SK-N-SH (cell line): ENCODE measurements at places on chromosomes 7 and 10.

DNA sequence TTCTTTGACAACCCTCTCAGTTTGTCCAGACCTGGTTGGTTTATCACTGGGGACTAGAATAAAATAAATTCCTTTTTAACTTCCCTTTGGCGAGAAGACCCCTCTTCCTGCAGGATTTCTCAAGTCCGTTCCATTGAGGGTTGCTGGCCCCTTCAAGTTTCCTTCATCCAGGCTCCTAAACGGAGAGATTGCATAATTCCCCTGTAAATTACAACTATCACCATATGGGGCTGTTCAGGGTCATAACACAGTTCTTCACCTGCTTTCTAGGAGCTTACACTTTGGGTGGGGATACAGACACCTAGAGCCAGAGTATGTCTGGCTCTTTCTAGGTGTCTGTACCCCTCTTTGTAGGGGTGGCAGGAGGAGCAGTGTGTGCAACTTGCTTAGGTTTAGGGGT is 3.3 kb upstream of the COPS6 start:
- DNase-seq = no peak

DNA sequence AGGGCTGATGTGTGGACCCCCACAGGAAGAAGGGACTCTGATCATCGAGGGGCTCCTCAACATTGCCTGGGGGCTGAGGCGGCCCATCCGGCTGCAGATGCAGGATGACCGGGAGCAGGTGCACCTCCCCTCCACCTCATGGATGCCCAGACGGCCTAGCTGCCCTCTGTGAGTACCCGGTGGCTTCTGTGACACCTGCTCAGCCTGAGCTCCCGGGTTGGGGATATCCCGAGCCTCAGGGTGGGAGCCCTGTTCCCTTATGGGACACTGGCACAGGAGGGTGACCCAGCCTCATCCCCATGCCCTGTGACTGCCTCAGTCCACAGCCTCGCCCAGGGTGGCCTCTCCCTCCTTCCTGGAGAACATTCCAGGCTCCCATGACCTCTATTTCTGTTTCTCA is 3.9 kb upstream of the DEPP1 start:
- no peak for DNase-seq

DNA sequence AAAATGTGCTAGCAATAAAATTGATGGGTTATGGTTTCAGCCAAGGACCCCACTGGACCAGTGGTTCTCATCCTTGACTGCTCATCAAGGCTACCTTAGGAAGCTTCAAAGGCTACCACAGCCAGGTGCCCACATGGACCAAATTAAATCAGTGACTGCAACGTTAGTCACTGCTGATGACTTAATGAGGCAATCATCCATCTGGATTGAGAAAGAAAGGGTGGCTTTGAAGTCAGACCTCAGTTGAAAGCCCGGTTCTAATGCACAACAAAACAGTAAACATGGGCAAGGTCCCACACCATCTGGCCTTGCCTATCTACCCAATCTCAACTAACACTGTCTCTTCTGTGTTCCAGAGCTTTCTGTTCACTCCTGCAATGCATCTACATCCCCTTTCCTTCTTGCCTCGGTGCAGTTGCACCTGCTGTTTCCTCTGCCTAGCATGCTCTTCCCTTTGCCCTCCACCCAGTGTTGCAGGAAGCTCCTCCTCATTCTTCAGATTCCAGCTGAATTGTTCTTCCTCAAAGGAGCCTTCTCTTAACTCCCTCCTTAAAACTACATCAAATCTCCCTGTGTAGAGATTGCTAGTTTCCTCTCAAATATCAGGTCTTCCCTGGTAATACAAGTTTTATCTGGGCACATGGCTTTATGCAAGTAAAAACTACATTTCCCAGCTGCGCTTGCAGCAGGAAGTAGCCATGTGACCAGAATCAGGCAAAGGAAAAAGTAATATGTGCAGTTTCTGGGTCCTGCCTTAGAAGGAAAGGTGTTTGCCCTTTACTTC is 10.3 kb upstream of the KCNK18 start:
- no peak for DNase-seq

- no peak for DNase-seq
Observed at GRCh38 chr7:158166386-158167340, 421.0 kb downstream of the PTPRN2 start.

DNA sequence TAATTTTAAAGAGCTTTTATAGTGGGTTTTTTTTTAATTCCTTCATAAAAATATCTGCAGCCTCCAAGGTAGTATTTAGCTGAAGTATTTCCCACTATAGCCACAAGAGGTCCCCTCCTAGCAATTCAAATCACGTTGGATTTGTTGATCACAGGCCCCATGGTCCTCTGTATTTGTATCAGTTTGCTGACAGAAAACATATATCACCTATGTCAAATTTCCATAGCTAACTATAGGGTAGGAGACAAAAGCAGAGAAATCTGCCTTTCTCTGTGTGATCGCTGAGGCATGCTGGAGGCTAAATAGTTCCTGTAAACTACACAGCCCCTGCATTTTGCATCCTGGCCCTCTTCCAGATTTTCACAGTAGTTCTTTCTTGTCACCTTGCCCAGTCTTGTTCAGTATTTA is 1.7 kb upstream of the CTNNA3 start:
- peak; percentile 62 for DNase-seq

GRCh38 chr7:45052011-45052410 is 36.8 kb downstream of the NACAD start:
- DNase-seq = no peak
